ENCODE measurements at places on chromosomes 11 and 22.

- peak; percentile 100 for DNase-seq
Measured at GRCh38 chr11:64241491-64242374, 838 bp downstream of the FKBP2 start.

DNA sequence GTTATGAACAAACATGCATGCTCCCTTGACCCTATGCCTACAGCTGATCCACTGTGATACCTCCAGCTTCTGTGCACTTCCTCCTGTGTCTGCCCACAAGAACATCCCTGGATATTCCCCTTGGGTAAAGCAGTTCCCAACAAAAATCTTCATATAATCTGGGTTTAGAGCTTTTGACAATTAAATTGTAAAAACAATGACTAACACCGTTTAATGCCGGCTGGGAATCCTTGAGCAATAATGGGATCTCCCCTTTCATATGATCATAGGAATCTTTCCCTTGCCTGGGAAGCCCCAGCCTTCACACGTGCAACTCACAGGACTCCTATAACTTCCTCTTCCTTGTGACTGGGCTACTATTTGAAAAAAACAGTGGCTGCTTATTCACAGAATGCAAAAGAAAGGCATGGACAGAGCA is 6.3 kb upstream of the ZC3H12C start:
- peak; percentile 19 for DNase-seq

DNA sequence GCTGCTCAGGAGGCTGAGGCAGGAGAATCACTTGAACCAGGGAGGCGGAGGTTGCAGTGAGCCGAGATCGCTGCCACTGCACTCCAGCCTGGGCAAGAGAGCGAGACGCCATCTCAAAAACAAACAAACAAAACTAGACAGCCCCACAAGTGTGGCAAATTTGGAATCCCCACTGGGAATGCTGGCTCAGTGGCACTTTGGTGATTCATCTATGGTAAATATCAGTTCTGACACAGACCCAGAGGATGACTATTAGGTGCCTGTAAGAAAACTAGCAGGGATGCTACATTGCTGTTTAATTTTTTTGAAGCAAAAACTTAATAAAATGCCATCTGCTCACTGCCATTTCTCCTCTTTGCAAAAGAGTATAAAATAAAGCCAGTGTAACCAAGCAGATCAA is 107.9 kb downstream of the NAT10 start:
- no peak for DNase-seq

DNA sequence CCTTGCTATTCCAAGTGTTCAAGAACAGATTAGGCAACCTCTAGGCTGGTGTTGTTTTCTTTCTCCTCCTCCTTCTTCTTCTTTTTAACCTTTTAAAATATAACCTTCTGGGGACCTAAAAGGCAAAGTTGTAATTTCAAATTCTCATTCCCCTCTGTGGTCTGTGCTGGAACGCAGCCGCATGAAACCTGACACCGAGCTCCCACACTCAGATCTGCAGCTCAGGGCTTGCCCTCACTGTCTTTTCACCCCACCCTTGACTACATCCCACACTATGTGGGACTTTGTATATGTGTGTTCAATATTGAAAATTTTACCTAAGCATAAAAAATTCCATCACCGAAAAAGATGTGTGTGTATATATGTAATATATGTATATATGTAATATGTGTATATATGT is 62.0 kb upstream of the ARHGAP42 start:
- no peak for DNase-seq

DNA sequence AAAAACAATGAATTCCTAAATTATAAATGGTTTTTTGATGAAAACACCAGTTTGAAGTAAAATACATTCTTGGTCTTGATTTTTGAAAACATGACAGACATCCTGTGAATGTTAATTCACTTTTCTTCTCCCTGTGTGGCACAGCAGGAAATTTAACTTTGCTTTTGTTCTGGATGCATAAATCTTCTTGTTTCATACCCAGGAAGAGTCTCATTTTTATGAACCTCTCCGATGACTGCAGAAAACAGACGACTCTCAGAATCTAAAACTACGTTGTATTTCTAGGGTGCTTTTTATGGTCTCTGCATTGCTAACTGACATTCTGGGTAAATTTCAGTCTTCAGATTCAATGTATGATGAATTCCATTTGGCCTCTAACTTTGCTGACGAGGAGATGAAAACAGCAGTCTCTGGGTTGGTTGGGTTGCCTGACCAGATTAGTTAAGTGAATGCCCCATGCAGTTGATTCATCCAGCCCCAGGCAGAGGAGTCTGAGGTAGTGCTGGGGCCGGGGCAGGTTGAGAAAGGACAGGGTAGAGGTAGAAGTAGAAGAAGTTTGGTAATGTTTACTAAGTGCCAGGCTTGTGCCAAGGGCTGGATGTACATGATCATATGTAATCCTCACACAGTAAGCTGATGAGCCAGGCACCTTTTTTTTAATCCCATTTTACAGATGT is 20.1 kb downstream of the TCP11L1 start:
- DNase-seq: no peak

DNA sequence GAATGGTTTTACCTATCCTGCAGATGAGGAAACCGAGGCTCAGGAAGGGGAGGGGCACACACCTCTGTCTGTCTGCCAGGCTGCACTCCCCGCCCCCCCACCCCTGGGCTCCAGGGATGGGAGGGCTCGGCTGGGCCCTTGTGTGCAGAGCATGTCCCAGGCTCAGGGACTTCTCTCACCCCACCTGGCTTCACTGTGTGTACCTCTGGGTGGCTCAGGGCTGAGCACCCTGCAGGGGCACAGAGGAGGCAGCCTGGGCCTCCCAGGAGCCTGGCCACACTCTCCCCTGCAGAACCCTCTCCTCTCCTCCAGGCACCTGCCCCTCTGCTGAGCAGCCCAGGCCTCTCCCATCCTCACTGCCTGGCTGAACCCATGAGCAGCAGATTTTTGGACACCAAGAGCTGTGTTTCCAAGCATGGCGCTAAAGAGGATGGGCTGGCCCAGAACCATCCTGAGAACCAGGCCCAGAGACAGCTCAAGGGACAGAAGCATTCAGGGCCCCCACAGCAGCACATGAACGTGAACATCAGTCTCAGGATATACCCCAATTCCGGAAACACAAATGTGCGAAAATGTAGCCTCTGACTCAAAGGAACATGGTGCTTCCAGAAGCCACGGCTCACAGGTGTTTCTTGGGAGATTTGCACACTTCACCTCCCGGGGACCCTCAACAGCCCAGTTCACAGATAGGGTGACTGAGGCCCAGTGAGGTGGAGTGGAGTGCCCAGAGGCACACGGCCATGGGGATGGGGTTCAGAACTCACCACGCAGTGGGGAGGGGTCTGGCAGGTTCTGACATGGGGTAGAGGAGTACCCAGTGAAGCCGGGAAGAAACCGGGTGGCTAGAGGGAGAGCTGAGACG is 10.5 kb downstream of the EMID1 start:
- no peak for DNase-seq

- no peak for DNase-seq
Measured at GRCh38 chr11:30328681-30329080, 5.8 kb downstream of the ARL14EP start.

- DNase-seq: no peak
Measured at GRCh38 chr22:29011240-29012100, 50.2 kb downstream of the C22orf31 start.

DNA sequence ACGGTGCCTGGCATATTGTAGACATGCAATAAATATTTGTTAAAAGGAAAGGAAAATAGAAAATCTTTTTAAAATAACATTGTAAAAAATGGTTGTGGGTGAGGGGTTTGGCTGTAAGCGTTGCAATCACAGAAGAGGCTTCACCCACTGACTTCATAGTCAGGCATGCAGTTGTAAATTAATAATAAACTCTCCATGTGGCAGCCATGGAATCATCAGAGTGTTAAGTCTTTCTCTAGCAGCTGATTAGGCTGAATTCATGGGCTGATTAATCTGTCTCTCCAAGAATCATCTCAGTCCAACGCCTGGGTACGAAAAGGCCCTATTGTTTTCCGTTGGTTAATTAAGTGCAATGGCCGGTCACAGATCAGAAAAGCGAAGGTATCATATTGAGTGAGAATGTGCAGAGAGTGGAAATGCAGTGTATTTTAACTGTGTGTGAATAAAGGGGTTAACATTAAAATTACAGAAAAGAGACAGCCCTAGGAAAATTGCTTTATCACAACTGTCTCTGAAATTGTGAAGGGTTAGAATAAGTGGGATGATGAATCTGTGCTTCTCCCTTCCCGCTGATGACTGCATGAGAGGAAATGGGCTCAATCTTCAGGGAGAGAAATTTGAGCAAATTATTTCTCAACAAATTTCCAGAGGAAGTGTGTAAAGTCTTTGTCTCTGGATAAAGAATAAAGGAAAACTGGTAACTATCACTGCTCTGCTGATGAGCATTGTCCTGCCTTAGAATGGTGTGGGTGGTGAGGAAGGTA is 269.0 kb downstream of the FAM76B start:
- no peak for DNase-seq

GRCh38 chr11:114082415-114082748 is 22.9 kb downstream of the ZBTB16 start:
- no peak for DNase-seq

GRCh38 chr11:36750349-36750748 is 152.3 kb upstream of the RAG2 start:
- DNase-seq: no peak

DNA sequence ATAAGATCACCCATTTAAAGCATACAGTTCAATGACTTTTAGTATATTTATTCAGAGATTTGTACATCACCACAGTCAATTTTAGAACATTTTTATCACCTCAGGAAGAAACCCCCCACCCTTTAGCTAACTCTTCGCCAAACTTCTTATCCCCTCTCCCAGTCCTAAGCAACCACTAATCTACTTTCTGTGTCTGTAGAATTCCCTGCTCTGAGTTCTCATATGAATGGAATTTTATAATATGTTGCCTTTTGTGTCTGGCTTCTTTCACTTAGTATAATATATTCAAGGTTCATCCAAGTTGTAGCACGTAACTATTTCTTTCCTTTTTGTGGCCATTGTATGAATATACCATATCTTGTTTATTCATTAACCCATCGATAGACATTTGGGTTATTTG is 3.6 kb downstream of the ANKRD13D start:
- DNase-seq: no peak

DNA sequence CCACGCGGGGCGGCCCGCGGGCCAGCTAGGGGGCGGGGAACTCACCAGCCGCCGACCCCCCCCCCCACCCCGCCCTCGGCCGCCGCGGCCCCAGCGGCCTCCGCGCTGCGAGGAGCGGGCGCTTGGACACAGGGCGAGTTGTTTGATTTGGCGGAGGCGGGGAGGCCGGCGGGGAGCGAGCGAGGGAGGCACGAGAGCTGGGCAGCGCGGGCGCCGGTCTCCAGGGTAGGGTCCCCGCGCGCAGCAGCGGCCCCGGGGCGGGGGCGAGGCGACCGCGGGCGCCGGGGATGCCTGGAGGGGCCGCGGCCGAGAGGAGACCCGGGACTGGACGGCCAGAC is 64.4 kb downstream of the NAV2 start:
- DNase-seq: peak; percentile 47

- DNase-seq: no peak
Measured at GRCh38 chr11:57571606-57572005, 4.1 kb upstream of the UBE2L6 start.

DNA sequence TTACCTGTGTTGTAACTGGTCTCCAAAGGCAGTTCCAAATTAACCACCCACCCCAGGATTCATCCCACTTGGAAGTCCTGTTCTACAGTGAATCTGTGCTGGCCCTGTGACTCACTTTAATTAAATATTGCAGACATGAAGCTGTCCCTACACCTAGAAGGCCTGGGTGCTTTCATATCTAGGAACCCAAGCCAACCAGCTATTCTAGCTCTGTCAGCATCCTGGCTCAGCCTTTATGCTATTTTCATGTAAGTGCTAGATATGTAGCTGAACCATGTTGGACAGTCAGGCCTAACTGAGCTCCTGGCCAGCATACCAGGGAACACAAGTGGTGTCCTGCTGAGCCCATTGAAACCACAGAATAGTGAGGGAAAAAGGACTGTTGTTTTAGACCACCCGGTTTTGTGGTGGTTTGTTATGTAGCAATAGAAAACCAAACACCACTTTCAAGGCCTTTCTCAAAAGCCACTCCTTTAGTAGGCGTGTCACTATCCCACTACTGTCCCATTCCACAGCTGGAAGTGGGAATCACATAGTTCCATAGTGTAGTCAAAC is 30.3 kb downstream of the CNTF start:
- no peak for DNase-seq

DNA sequence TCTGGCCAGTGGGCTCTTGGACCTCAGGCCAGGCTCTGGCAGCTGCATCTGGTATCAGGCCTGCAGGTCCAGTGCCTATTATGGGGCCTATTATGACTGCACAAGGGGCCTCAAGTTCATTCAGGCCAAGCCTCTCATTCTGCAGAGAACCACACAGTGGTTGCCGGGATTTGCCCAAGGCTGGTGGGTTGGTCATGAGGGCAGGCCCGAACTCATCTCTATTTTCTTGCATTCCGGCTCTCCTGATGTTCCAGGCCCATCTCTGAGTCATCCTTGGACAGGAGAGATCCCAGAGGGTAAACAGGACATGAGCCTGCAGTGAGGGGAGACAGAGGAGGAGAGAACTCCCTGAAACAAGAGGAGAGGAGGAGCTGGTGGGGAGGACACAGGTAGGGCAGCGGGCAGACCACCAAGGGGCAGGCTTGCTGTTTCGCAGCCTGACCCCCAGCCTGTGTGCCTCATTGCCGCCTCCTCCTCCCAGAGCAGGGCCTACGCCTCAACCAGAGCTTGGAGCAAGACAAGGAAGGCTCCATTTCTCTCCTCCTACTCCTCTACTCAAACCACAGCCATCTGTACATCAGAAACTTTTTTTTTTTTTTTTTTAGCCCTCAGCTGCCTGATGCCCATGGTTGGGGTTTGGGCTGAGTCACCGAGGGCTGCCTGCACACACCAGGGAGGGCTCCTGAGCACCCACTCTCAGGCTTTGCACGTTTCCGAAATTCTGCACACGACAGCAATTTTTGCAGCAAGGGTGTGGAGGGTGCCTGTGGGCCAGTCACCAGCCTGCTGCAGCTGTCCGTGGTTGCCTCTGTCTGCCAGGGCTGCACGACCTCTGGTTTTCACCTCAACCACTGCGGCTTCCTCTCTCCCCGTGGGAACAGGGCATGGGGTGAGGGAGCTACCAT is 12.7 kb upstream of the TREH start:
- DNase-seq: no peak

DNA sequence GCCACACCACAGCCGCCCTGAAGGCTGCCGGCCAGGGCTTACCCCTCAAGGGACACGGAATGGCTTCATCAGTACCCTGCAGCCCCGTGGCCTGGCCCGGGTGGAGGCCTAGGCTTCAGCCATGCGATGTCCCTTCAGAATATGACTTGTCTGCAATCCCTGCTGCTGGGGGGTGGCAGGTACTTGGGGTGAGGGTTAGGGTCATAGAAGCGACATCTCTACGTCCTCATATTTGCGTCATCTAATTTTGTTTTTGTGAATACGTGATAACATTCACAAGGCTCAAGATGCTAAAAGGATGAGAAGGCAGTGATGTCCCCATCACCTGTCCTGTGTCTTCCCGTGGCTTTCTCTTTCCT is 6.4 kb downstream of the CCND1 start:
- no peak for DNase-seq

GRCh38 chr11:119717839-119718534 is 11.0 kb downstream of the NECTIN1 start:
- DNase-seq: no peak

Measured in Calu3 (cell line).